ENCODE measurements at places on chromosomes 1 and 21.

- DNase-seq = peak; percentile 62
Measured at GRCh38 chr1:183776731-183777130, 28.2 kb upstream of the RGL1 start.

DNA sequence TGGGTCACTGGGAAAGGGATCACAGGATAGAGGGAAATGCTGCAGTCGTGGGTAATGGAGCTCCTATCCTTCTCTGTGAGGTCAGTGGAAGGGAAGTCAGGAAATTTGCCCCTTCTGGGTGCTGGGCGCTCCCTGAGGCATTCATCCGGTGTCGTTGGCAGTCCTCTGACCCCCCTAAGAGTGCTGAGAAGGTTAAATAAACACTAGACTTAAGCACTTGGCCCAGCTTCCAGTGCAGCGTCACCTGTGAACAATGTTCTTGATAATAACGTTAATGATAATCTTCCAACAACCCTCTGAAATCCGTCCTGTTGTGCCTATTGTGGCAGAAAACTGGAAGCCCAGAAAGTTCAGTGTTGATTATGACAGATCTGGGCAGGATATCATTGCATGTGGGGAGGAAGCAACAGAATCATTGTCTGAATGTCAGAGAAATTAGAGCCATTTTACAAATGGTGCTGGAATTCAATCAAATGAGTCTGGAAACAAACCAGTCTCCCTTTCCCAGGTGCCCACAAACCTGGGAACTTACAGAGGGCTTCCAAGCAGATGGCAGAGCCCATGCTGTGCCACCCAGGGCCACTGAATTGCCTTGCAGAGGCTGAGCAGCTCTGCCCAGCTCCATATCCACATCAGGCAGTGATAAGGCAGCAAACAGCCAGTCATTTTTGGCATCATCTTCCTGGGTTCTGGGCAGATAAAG lies 216.8 kb downstream of the KAZN start:
- no peak for DNase-seq

GRCh38 chr1:182304218-182304617 lies 87.4 kb downstream of the GLUL start:
- DNase-seq = no peak

- no peak for DNase-seq
Measured at GRCh38 chr1:26788515-26788785, 700 bp downstream of the PIGV start.

GRCh38 chr1:235708390-235708962 lies 58.9 kb upstream of the GNG4 start:
- peak; percentile 39 for DNase-seq

DNA sequence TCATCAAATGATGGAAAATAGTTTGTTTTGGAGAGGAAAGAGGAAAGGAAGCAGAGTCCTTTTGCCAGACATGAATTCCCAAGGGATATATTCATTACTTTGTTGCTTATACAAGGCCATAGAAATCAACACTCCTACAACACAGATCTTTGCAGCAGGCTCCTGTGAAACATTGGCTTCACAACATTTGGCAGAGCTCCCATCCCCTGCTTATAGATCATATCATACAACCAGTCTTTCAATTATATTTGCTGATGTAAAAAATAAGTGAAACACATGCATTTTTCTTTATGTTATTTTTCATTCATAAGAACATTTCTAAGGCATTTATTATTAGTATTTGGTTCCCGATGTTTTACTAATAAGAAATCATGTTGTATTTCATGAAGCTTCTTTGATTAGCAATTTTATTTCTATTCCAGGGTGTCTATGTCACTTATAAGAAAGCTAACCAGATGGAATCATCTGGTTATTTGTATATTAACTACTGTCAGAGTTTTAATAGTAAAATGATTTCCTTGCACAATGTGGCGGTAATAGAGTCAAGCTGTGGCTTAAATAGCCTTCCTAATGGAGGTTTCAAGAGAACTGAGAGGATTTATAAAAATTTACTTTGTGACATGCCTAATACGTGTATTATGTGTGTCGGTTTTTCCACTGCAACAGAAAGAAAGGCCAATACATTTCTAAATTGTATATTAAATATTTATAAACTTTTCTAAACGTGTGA lies 470.3 kb upstream of the NCAM2 start:
- no peak for DNase-seq

DNA sequence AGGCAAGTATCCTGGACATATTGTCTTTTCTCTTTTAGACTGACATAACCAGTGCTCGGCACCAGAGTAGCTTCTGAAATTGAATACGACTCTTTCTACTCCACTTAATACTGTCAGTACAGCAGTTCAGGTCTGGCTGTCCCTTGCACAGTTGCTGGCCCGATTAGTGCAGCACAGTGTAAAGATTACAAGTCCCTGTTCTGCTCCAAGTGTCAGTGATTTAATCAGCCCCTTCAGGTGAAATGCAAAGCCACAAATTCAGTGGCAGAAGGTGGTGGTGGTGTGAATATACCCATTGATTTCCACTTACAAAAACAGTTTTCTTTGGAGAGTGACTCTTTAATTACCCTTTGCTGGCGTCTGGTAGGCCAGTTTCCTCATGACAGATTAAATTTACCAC lies 545.4 kb downstream of the ADGRL2 start:
- no peak for DNase-seq

DNA sequence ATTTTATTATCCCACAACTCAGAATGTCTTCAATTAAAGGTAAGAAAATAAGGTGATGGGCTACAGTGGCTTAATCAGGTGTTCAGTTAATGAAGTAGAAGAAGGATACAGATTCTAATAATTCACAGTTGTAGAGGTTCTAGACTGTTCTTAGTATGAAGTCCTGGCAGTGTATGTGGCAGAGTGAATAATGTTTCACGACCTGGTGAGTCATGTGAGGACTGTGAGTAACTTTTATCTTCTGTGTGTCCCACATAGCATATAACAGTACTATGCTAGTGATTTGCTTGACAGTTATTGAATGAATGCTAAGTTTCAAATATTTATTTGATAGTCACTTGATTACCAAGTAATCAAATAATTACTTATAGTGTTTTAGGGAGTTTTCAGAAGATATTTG lies 20.0 kb downstream of the SLC16A4 start:
- DNase-seq = peak; percentile 56

DNA sequence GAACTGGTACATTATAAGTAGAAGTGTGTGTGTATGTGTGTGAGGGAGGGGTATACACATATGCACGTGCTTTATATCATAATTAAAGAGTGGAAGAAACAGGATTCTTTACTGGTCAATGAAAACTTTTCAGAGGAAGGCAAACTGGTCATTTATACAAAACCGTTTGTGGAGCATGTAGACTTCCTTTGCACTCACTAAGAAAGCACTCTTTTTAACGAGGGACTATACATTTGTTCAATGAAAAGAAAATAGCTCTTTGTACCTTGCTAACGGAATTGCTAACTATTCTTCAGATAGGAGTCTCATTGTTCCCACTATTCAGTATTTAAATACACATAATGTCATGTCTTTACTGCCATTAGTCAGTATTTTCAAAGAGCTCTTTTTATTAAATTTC lies 219.3 kb downstream of the ST6GALNAC3 start:
- DNase-seq = no peak

DNA sequence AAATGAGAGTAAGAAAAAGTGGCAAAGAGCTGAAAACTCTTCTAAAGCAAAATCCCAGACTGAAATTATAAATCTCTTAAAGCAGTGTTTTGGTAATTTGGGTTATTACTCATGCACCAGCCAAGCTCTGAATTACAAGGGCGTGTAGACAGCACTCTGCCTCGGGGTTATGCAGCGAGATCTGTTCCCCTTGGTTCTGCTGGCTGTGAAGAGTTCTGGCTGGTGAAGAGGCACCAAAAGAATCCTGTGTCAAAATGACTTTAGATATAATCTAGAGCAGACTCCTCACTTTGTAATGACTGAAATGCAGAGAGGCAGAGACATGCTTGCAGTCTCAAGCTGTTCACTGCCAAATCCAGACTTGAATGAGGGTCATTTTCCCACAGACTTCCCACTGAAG lies 461.8 kb upstream of the CXADR start:
- DNase-seq = peak; percentile 48

GRCh38 chr1:32411261-32411660 lies 17.0 kb upstream of the BSDC1 start:
- no peak for DNase-seq

DNA sequence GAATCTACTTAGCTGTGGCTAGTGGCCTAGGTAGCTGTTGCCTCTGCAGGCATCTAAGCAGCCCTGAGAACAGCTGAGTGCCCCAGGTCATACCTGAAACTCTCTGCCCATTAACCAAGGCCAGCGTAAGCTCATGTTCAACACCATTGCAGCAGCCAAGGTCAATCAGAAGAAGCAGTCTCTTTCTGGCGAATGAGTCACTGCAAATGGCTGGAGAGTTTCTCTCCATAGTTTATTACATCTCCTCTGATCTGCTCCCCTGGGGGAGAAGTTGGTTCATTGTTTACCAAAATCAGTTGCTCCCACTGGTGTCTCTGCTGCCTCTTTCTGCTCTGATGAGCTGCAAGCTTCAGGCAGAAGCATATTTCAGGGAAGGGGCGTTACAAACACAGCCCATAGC lies 6.9 kb upstream of the BCL9 start:
- no peak for DNase-seq

- DNase-seq = no peak
Measured at GRCh38 chr1:95703046-95703445, 469.0 kb downstream of the RWDD3 start.

GRCh38 chr1:112558634-112559033 lies 49.9 kb downstream of the WNT2B start:
- DNase-seq = no peak

DNA sequence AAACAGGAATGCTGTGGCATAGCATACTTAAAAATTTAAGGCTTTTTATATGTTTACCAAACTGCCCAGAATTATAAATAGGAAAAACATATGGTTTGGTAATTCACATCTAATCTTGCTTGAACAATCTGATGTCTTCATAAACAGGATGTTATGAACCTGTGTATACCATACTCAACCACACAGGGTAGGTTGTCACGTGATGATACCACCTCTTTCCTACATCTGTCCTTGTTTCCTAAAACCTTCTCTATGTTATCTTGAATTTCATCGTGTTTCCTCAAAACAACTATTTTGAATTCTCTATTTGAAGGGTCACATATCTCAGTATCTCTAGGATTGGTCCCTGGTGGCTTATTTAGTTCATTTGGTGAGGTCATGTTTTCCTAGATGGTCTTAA lies 631.0 kb upstream of the PKN2 start:
- no peak for DNase-seq

DNA sequence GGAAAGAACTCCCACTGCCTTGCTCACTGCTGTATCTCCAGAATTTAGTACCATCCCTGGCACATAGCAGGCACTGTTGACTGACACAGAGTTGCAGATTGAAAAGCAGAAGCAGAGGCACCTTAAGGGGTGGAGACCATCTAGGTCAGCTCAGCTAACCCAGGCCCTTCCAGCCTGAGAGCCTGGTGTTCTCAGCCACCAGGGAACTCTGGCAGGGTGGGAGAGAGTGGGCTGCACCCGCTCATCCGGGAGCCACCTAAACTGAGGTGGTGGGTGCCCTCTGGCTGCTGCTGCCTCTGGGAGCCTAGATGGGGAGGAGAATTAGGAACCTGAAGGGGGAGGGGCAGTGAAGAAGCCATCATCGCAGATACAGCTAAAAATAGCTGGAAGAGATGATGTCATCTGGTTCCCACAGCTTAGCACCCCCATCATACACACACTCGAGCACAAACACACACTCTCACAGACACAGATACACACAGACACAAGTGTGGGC lies 1.5 kb upstream of the TSPAN1 start:
- peak; percentile 36 for DNase-seq

- peak; percentile 53 for DNase-seq
Measured at GRCh38 chr1:12249181-12249580, 19.4 kb downstream of the VPS13D start.

DNA sequence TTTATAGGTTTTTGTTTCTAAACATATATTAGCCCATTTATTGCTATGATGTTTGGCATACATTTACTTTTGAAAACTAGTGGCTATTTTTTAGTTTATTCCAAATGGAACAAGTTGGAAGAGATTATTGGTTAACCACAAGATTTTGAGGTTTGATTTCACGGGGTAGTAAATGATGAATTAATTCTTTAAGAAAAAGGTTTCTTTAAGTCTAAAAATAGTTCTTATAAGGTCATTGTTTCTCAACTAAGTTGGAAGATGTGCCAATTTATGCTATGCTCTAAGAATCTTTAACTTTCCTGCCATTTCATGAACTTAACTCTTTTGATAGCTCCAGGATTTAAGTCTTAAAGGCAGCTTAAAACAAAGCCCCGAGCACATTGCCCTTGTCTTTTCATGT lies 183.8 kb downstream of the LMO4 start:
- DNase-seq = no peak

- no peak for DNase-seq
Measured at GRCh38 chr1:221777431-221778072, 35.7 kb upstream of the DUSP10 start.

DNA sequence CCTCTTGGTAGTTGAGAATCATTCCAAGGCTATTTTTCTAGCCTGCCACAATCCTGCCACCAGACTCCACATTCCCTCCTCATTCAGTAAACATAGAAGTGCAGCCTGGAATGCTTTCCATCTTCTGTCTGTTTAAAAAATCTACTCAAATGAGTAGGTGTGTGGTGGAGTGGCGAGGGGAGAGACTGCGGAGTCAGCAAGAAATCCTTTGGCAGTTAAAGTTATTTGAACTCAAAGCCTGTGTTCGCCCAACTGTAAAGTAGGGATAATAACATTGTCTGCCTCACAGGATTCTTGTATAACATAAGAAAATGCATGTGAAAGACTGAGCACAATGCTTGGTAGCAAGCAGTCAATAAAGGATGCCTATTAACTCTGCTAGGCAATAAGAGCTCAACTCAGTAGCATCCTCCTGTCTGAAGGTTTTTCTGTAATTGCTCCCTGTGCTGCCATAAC lies 22.2 kb upstream of the DPT start:
- no peak for DNase-seq

- peak; percentile 49 for DNase-seq
Measured at GRCh38 chr1:159922511-159923202, 2.6 kb downstream of the TAGLN2 start.

DNA sequence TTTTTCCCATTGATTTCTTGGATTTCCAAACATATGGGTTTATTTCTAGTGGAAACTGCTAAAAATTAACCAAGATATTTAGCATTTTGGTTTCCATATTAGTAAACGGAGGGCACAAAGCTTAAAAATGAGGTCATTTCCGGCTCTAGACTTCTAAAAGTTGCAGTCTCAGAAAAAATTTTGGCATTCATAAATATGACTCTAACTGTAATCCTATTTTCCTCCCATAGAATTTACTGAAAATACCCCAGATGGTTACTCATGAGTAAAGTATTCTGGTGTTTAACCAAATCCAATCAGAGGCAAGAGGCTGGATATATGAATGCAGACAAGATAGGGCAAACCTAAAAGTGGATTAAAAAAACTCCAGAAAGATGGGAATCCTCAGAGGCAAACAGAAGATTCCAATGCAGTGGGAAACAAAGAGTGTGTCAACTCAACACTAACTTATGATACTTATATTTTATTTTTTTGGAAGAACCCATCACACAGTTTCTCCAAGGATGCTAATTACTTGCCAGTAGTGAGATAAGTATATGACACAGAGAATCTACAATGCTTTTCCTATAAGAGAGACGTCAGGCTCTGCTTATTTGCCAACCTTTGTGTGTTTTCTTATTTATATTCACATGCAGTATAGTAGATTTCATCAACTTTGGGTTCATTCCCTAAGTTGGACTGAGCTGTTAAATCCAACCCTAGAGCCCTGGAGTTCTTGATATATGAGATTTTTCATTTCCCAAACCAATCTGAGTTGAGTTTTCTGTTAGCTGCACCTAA lies 90.1 kb upstream of the BCL10 start:
- DNase-seq = peak; percentile 68

- DNase-seq = no peak
Measured at GRCh38 chr21:23887725-23888306, 1719.5 kb downstream of the MRPL39 start.

All from GM03348 (cell line).